Peyer's patch (tissue), 4 donors: ENCODE measurements at places on chromosomes 1 and 21. TPM values are rescaled to one million over a fixed set of nuclear protein-coding genes. Genes with fewer than 3 reads are reported as not detected.

GRCh38 chr1:23790696-23791515, at the start of gene LYPLA2:
Gene LYPLA2, plus strand, starts transcription at chr1:23791145. Its CDS starts 1,538 bp downstream, at chr1:23792683.
- peak within 1 kb of the TSS; percentile 74 for H3K4me3 ChIP-seq
- H3K27ac ChIP-seq, result peak within 1 kb of the TSS; percentile 83
- no peaks in the 10 kb centered on the region for H3K36me3 ChIP-seq
- peaks cover 5% of the 10 kb centered on the region for H3K4me1 ChIP-seq
- DNase-seq, result peak; percentile 96

DNA sequence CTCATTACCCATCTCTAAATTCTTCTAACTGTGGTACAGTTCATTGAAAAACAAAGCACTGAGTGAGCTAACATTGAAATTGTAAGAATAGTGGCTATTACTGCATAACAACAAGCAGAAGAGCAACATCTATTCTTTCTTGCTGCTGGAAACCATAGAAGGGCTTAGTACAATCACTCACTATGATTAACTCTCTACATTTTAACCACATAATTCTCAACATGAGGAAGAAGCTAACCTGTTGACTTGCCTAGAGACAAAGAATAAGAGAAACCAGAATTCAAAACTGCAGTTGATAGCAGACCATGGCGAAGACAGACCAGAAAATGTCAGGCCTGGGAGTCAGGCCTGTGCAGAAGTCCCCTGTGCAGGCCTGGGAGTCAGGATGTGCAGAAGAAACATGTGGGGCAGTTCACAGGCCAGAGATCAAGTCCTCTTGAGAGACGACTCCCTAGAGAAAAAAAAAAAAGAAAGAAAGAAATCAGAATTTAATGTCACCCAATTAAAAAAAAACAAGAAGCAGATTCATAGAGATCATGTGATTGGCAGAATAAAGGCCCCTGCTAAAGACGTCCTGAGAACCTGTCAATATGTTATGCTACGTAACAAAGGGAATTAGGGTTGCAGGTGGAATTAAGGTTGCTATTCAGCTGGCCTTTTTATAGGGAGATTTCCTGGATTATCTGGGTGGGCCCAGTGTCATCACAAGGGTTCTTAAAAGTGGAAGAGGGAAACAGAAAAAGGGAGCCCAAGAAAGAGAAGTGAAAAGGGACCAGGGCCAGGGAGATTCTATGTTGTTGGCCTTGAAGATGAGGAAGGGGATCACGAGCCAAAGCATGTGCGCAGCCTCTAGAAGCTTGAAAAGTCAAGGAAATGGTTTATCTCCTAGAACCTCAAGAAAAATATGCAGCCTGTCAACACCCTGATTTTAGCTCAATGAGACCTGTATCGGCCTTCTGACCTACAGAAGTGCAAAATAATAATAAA, 94.9 kb downstream of the MRPL39 start:
- no peak for DNase-seq
- H3K27me3 ChIP-seq, result no peaks in the 10 kb centered on the region
- H3K4me1 ChIP-seq, result no peaks in the 10 kb centered on the region
- H3K27ac ChIP-seq, result no peak overlapping the region
- H3K36me3 ChIP-seq, result no peaks in the 10 kb centered on the region

DNA sequence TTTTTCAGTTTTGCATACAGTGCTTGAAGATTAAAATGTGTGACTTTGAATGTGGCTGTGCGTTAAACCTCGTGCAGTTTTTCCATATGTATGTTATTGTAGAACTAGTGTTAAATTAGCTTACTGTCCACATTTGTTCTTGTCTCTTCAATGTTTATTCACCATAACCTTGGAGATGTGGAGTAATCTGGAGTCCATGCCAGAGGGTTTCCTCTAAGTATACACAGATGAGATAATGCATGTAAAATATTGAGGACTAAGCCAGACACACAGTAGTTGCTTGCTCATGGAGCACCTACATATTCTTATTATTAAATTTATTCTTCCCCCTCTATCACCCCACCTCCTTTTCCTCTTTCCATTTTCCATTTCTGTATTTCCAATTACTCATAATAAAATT, 7.7 kb upstream of the GIPC2 start:
- no peaks in the 10 kb centered on the region for H3K36me3 ChIP-seq
- H3K4me1 ChIP-seq, result no peaks in the 10 kb centered on the region
- no peak for DNase-seq
- no peak overlapping the region for H3K27ac ChIP-seq

DNA sequence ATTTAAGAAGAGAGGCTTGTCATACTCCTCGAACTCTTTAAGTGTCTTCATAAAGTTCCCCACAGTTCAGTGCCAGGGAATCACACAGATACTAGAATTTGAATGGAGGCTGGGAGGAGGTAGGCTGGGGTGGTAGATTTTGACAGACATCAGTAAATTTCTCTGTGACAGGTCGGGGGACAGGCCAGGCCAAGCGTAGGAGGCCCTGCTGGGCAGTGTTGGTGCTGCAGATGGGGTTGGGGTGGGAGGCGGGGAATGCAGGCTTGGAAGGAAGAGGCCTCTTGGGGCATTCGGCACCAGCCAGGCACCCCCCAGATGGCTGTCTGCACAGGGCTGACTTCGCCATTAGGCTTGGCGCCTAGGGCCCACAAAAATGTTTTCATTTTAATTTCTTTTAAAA, 84.0 kb downstream of the MAN1C1 start:
- H3K4me1 ChIP-seq, result no peaks in the 10 kb centered on the region
- H3K27me3 ChIP-seq, result no peaks in the 10 kb centered on the region
- no peak for DNase-seq
- H3K36me3 ChIP-seq, result no peaks in the 10 kb centered on the region
- no peak overlapping the region for H3K4me3 ChIP-seq

GRCh38 chr1:79322511-79323027, 316.0 kb upstream of the ADGRL4 start:
- no peaks in the 10 kb centered on the region for H3K27me3 ChIP-seq
- no peak for DNase-seq
- no peaks in the 10 kb centered on the region for H3K4me1 ChIP-seq
- H3K36me3 ChIP-seq, result no peaks in the 10 kb centered on the region
- no peak overlapping the region for H3K4me3 ChIP-seq
- no peak overlapping the region for H3K27ac ChIP-seq

- no peaks in the 10 kb centered on the region for H3K36me3 ChIP-seq
- no peaks in the 10 kb centered on the region for H3K4me1 ChIP-seq
- no peaks in the 10 kb centered on the region for H3K27me3 ChIP-seq
- no peak overlapping the region for H3K27ac ChIP-seq
- H3K4me3 ChIP-seq, result no peak overlapping the region
Measured at GRCh38 chr1:107359472-107360241, 218.8 kb downstream of the NTNG1 start.

The BRINP3 gene
- 44.3 TPM for total RNA-seq

The ERG gene
- total RNA-seq, result 4.4 TPM

The IKBKE gene
- 31.4 TPM for total RNA-seq

The PCBP3 gene
- not detected for total RNA-seq

The NCAM2 gene
- total RNA-seq, result 0.35 TPM

The KIF14 gene
- 0.85 TPM for total RNA-seq
